ENCODE measurements at places on chromosomes 1 and 21. TPM values are rescaled to one million over a fixed set of nuclear protein-coding genes. Genes with fewer than 3 reads are reported as not detected.
A peak's percentile ranks its signal among the peaks of the same experiment; 100 is the strongest.

Gene TAS1R1
- total RNA-seq = not detected

Gene B3GALT6
- total RNA-seq = 39.6 TPM

Gene ITLN1
- total RNA-seq = not detected

Gene STXBP3
- 41.6 TPM for total RNA-seq

Gene CDA
- not detected for total RNA-seq

Gene FAM151A
- not detected for total RNA-seq

Gene KRTAP21-2
- total RNA-seq = not detected

DNA sequence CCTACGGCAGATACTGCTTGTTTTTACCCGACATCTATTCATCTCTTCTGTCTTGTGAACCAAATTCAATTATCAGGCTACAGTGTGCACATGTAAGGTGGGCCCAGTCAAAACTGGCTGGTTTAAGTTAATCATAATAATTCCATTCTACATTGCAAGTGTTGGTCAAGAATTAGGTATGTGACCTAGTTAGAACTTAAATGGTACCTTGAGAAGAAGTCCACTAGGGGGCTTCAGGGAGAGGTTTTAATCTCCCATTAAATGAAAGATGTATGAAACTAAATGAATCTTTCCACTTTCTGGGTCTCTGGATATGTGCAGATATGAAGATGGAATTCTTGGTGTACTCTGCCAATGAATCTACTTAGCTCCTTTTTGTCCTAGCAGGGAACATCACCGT, 187.1 kb downstream of the CDC42BPA start:
- DNase-seq = no peak

- DNase-seq = peak; percentile 50
Observed at GRCh38 chr1:156385534-156386031, 16.6 kb downstream of the RHBG start.

- DNase-seq = no peak
Observed at GRCh38 chr1:15848143-15848928, 829 bp downstream of the SPEN start.

DNA sequence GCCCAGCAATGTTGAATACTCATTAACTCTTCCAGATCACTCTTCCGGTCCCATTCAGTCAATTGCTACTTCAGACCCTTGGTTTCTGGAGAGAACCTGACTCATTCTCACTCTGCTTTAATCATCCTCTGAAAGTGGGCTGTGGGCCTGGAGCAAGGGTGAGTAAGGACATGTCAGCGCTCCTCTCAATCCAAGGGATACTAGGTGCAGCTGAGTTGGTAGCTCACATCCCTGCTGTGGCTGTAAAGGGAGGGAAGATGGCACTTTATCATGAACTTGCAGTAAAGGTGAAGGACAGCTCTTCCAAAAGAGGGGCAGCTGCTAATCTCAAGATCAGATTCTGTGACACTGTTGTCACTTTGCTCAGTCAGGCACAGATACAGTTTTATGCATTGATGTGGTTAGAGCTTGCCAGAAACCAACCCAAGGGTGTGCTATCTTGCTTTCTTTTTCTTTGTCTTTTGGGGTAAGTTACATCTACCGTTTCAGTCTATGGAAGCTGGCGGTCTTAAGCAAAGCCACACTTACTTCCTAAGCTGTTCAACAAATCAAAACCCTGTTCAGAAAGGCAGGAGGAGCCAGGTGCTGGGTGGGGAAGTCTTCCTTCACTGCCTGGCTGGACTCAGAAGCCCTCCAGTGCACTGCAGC, 26.5 kb upstream of the NTPCR start:
- no peak for DNase-seq

- DNase-seq = no peak
Observed at GRCh38 chr21:36504067-36505058, 24.4 kb upstream of the CLDN14 start.

DNA sequence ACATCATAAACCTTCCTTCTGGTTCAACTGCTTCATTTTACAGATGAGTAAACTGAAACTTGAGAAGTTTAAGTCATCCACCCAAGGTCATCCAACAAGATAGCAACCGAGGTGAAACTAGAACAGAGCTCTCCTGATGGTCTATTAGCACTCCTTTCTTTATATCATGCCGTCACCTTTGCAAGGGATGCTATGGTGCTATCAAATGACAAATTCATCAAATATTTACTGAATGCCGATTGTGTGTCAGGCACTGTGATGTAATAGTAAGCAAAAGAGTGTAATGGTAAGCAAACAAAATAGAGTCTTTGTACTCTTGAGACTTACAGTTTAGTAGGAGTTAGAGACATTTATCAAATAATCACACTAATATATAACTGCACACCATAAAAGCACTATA, 14.0 kb upstream of the SGIP1 start:
- DNase-seq = no peak

GRCh38 chr1:243850202-243850451, at the start of gene AKT3:
Gene AKT3 (minus strand): TSS chr1:243850243. CDS start chr1:243843170, 7,073 bp downstream.
- DNase-seq = no peak

DNA sequence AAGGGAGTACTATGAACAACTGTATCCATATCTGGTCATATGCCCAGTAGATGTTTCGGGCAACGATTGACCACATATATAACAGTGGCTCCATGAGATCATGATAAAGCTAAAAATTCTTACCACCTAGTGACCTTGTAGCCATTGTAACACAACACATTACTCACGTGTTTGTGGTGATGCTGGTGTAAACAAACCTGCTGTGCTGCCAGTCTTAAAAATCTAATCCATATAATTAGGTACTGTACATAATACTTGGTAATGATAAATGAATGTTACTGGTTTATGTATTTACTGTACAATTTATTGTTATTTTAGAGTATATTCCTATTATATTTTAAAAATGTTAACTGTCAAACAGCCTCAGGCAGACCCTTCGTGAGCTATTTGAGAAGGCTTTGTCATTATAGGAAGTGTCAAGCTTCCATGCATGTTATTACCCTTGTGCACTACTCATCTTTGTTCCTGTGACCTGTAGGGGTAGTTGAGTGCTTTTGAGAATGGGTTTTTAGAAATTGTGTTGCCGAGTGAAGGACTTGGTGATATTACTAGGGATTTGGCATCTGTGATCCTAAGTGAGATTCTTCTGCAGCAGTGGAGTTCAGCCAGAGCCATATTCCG, 23.6 kb downstream of the DIP2A start:
- DNase-seq = no peak

DNA sequence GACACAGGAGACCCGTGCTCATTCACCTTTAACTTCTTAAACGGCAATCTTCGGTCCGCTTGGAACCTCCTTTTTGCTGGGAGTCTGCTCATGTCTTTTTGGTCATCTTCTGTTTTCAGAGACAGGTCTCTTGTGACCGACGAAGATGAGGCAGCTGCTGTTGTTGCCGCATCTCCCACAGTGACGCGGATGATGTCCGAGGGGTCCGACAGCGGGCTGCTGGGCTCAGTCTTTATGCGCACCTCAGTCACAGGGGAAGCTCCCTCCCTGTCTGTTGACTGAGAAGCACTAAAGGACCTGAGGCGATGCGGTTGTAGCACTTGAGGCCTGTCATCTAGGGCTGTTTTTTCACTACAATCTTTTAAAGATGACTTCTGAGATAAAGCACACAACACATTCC, 17.6 kb downstream of the ZBTB21 start:
- DNase-seq = no peak

GRCh38 chr1:109441069-109441468, 14.8 kb upstream of the PSMA5 start:
- no peak for DNase-seq

GRCh38 chr1:29224356-29224837, 6.3 kb downstream of the MECR start:
- no peak for DNase-seq

DNA sequence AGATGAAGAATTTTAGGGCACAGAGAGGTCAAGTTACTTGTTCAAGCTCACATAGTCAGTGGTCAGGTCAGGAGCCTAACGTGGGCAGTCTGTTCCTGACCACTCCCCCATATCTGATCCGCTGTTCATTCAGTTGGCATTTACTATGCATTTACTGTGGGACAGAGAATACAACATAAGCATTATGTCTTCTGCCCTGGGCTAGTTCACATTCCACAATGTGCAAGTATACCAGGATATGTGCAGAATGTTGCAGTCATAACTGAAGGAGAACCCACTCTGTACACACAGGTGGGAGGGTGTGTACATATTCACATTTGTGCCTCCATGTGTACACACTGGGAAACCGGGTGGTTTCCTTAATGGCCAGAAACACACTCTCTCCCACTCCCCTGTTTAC, 309.6 kb downstream of the PRDM2 start:
- DNase-seq = no peak

DNA sequence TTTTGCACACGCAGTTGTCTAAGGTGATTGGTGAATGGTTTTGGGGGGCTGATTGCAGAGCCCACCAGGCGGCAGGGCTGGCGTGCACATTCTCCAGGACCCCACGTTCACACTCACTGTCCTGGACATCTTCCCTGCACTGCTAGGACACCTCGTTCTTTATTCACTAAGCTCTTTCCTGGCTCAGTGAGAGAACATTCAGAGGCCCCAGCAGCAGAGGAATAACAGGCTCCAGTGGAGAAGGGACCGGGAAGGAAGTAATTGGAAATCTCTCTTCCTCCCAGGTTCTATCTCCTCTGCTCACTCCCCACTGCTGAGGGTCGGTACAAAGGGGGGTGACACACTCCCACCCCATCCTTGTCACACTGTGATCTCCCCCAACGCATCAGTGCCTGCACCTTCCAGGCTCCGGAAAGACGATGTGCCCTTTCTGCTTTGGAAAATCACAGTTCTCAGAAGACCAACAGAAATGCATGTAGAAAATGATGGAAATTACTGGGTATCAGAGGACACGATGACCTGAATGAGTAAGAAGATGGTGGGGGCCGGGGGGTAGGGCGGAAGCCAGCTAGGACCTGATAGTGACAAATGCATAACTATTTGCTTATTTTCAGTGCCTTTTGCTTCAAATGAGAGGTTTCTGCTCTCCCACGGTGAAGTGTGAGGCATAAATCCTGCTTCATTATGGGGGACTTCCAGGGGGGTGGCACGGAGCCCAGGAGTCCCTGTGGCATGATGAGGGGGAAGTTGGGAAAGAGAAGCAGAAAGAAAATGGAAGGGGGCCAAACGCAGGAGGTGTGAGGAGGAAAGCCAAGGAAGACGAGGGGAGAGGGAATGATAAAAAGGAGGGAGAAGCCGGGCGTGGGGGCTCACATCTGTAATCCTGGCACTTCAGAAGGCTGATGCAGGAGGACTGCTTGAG, 25.2 kb upstream of the KIF26B start:
- DNase-seq = peak; percentile 32

- DNase-seq = no peak
Observed at GRCh38 chr1:68918563-68918962, 421.7 kb upstream of the DEPDC1 start.

- DNase-seq = no peak
Observed at GRCh38 chr1:14921057-14921456, 232.5 kb upstream of the TMEM51 start.

DNA sequence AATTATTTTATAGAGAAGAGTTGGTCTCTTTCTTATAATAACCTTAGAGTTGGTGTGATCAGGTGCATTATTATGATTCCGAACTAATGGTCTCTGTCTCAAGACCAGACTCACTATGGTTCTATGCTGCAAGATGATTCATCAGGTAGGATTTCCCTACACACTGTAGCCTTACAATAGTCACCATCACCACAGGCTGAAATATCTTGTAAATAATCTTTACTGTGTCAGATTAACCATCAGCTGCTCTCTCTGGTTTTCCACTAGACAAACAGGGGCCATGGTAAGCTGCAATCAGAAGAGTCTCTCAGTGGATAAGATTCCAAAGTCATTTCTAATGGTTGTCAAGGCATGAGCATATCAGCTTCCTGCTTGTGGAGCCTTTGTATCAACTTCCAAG, 4.4 kb upstream of the GBP4 start:
- no peak for DNase-seq

DNA sequence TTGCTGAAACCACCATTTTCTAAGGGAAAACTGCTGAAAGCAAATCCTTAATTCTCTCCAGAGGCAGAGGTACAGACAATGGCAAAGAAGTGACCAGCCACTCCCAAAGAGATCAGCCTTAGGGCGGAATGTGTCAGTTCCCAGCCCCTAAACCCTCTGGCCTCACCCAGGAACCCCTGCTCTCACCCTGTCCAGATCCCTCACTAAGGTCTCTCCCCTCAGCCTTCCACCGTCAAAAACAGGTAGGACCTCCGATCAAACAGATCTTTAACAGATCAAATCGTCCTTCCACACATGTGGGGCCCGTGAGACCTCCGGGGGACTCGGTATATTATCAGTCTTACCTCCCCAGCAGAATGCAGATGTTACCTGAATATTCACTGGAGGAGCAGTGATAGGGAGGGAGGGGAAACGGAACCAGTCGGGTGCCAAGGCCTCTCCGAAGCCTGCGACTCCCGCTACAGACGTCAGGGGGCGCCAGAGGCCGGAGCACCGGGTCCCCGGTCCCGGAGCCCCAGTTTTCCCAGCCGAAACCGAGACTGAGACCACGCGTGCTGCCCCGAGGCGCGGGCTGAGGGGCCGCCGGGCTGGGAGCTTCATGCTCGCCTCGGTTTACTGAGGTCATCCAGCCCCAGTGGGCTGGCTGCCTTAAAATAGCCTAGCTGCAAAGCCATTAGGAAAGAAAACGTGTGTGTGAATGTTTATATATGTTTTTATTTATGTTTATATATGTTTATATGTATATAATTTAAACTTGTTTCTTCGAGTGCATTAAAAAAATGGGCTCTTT, 23.6 kb downstream of the GPA33 start:
- DNase-seq = no peak

- DNase-seq = no peak
Observed at GRCh38 chr21:46550116-46550941, 54.6 kb downstream of the S100B start.

DNA sequence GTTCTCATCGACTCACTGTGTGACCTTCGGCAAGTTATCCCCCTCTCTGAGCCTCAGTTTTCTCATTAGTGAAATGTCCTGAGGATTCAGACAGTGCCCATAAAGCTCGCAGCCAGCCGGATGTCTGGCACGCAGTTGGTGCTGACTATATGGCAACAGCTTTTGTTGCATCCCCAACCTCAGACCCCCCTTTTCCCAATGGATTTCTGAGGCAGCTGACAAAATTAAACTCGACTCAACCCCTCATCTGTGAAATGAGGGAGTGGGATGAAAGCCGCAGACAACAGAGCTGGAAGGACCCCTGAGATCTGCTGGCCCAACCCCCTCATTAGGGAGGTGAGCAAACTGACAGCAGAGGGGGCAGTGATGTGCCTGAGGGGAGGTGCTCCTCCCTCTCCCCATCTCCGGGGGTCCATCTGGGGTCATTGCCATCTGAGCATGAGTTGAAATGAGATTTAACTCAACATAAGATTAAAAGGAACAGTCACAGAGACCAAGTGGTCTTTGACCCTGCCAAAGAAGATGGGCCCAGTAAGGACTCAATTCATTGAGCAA, 40.4 kb downstream of the NKAIN1 start:
- DNase-seq = no peak

GRCh38 chr1:171742577-171742922, 685 bp upstream of the VAMP4 start:
- DNase-seq = no peak

All from chondrocyte (in vitro differentiated cells).